Stimulated activated CD4-positive, alpha-beta T cell treated with anti-CD3 and anti-CD28 coated beads, TNF-alpha, amount 100 ng/mL, for 4 hours (primary cell): ENCODE measurements at places on chromosomes 6 and 20.

GRCh38 chr6:53432318-53433161 is 83.8 kb upstream of the ELOVL5 start:
- DNase-seq = no peak

GRCh38 chr6:142030115-142030619 is 102.6 kb upstream of the GJE1 start:
- DNase-seq = no peak

DNA sequence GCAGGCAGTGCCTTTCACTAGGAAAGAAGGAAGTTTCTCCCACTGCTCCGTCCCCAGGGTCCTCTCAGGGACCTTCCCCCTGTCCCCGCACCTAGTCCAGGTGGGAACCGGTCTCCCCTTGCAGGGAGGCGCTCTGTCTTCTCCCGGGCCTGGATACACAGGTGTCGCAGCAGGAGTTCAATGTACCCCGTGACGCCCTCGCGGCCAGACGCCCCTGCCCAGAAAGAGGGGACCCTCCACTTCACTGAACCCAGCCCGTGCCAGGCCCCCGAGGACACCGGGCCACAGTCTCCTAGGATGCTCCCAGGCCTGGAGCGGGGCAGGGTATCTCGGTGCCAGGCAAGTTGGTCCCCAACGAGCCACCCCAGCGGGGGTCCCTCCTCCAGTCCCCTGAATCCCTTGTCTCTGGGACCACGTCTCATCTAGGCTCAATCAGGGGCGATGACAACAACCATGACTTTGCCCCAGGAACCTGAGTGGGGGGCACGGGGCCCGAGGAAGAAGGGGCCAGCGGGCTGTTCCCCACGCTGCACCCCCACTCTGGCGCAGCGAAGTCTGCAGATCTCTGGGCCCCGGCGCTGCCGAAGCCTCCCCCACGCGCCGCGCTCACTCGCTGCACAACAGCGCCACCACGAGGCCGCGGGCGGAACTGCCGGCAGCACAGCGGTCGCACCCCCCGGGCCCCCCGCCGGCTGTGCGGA is 103.0 kb downstream of the EDN3 start:
- DNase-seq = peak; percentile 60

GRCh38 chr6:159633196-159633595 is 59.8 kb downstream of the SOD2 start:
- DNase-seq = no peak

- DNase-seq = no peak
These were observed 66.8 kb downstream of the ZFP64 start for GRCh38 chr20:52124821-52125220.

DNA sequence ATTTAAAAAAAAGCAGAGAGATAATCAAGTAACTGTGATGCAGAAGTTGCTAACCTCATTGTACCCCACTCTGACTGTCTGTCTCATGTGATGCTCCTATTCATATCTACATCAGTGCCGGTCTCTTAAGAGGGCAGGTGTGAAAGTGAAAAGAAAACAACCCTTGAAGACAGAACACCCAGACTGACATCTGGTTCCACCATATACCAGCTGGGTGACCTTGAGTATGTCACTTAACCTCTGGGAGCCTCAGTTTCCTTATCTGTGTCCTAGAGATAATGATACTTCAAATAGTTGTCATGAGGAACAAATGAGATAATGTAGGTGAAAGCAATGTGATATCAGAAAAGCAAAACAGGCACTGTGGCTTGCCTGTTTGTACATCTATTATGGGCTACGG is 426.8 kb upstream of the SOX4 start:
- no peak for DNase-seq

DNA sequence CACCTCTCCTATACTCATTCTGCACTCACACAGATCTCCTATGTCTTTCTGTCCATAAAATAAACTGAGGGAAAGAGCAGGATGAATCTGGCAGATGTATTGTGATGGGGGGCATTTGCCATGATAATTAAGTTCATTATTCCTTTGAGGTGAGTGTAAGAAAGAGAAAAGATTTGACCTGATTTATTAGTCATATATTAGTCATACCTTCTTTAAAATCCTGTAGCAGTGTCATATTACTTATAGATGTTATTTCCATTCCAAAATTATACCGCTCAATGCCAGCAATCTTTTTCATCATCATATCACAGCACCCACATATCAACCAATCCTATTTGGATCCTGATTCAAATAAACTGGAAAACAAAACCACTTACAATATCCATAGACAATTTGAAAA is 733.3 kb upstream of the SLC35B3 start:
- DNase-seq = no peak

DNA sequence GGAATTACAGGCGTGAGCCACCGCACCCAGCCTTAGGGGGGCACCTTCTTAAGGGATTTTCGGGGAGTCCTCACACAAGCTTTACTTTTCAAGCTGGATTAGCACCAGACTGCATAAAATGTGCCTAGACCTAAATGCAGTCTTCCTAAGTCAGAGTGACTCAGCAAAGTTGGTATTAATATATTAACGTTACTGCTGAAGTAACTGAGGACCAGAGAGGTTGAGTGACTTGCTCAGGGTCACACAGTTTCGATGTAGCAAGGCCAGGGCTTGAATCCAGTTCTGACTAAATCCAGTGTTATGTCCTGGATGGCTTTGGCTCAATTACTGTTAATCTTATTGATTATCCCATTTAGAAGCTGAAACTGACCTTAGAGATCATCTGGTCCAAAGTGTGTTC is 13.4 kb downstream of the EDEM2 start:
- DNase-seq = no peak

DNA sequence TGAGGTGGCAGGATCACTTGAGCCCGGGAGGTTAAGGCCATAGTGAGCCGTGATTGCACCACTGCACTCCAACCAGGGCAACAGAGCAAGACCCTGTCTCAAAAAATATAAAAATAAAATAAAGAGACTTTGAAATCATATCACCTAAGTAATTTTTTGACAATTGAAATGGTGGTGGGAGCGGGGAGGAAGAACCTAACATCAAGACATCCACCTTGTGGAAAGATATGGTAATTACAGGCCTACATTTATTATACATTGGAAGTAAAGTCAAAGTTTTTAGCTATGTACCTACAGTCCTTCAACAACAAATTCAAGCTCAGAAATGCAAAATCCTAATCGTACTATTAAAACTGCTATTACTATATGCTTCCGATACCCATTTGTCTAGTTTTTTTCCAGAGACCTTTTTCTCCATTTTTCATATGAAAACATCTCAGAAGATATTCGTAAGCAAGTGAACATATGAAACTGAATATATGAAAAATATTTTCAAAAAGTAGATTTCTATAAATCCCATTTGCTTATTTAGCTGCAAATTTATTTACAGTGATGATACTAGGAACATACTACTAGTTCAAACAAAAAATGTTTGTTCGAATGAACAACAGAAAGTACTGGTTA is 83.3 kb downstream of the SYCP2 start:
- no peak for DNase-seq

- no peak for DNase-seq
These were observed 106.1 kb upstream of the ASF1A start for GRCh38 chr6:118787724-118788423.

DNA sequence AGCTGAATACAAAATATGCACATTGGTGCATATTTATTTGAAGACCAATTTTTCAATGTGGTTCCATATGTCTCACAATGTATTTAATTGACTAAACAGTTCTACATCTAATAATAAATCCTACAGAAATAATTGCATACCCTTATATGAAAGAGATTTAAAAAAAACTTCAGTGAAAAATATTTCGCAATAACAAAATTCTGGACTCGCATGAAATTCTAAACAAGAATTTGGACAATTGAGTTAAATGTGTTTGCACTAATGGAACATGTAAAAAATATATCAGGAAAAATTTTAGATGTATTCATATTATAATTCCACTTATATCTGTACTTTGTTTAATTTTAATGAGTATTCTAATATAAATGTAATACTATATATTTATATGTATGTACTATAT is 1003.1 kb downstream of the EYS start:
- no peak for DNase-seq

DNA sequence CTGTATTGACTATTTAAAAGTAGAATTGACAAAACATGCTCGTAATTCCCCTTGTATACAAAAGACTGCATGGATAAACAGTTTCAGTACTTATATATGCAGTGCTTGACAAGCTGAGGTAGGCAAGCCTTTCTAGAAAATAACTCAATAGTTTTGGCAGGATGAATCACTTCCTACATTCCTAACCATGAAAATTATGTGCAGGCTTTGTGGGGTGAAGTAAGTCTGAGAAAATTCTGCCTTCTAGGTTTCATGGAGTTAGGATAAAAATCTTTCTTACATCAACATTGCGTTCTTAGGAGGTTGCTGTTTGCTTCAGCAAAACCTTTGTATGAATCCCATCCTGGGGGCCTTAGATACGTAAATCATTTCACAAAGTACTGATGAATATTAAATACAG is 801.4 kb upstream of the EYS start:
- DNase-seq = no peak

- no peak for DNase-seq
These were observed 8.3 kb downstream of the SEMG2 start for GRCh38 chr20:45229264-45230056.

- no peak for DNase-seq
These were observed at the start of gene OVOL2 for GRCh38 chr20:18057101-18057993. OVOL2 (minus strand) TSS chr20:18057916; CDS start chr20:18057634, 282 bp downstream.
